Fibroblast of gingiva (primary cell): ENCODE measurements at places on chromosomes 11 and 22.
A peak's percentile ranks its signal among the peaks of the same experiment; 100 is the strongest.

DNA sequence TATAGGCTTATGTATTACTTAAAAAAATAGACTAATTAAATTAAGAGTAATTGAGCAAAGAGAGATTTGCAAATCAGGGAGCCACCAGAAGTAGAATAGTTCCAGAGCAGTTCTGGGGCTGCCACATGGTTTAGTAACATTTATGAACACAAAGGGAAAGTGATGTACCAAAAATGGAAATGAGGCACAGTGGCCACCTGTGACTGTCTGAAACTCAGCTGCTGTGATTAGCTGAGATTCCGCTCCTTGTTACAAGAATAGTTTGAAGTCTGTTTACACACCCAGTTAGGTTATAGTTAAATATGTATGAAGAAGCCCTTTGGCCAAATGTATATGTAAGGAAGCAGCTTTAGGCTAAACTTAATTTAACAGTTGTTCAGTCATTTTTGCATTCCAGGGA is 901.5 kb upstream of the CHORDC1 start:
- DNase-seq, result no peak

GRCh38 chr11:114059278-114059983 is at the start of gene ZBTB16:
Gene ZBTB16 (plus strand): TSS chr11:114059711. CDS start chr11:114063301, 3,590 bp downstream.
- DNase-seq, result peak; percentile 95

- no peak for DNase-seq
Observed at GRCh38 chr22:20490183-20490940, 5.2 kb downstream of the KLHL22 start.

GRCh38 chr11:61334434-61335354 is 1.7 kb downstream of the TKFC start:
- no peak for DNase-seq

DNA sequence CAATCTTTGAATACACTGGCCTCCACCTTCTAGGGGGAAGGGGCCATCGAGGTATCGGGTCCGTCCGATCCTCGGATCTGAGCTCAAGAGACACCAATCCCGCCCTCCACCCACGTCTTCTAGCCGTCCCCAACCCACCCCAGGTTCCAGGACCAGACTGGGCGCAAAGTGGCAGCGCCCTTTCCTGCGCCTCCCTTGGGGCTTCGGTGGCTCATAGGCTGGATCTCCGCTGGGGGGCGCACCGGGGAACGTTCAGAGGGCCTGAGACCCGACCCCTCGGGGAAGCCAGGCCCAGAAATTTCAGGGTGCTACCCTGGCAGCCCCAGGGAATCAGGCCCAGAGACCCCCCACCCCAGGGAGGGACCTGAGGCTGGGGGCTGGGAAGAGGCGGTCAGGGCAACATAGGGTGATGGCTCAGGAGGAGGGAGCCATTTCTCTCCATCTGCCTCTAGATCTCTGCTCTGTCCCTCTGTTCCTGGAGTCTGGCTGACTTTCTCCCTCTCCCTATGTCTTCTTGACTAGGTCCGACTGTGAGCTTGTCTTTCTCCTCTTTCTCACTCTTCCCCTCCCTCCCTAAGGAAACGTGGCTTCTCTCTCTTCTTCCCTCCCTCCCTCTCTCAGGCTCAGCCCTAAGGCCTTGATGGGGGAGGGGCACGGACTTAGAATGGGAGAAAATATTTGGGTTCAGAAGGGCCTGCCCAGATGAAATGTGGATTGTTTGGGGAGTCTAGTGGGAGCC is 1.1 kb downstream of the CREB3L1 start:
- DNase-seq, result peak; percentile 50

DNA sequence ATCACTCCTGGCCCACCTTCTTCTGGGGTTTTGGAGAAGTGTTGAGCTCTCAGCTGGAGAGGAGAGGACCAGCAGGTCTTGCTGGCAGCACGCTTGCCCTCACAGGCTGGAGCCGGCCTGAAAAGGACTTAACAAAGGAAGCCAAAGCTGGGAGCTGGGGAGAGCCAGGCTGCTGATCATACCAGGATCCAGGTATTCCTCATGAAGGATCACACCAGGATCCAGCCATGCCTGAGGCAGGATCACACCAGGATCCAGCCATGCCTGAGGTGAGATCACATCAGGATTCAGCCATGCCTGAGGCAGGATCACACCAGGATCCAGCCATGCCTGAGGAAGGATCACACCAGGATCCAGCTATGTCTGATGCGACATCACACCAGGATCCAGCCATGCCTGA is 17.0 kb downstream of the MRGPRD start:
- DNase-seq, result no peak

GRCh38 chr11:76823481-76824028 is 37.2 kb upstream of the ACER3 start:
- no peak for DNase-seq

- no peak for DNase-seq
Observed at GRCh38 chr11:45322891-45323600, 36.9 kb upstream of the SYT13 start.
